ENCODE measurements at places on chromosomes 4 and X.

GRCh38 chr4:170423137-170423536 is 333.4 kb upstream of the AADAT start:
- DNase-seq = no peak

- DNase-seq = no peak
Observed at GRCh38 chrX:131288738-131289511, at the start of gene IGSF1. IGSF1 (minus strand) TSS chrX:131289306; CDS start chrX:131286674, 2,632 bp downstream.

DNA sequence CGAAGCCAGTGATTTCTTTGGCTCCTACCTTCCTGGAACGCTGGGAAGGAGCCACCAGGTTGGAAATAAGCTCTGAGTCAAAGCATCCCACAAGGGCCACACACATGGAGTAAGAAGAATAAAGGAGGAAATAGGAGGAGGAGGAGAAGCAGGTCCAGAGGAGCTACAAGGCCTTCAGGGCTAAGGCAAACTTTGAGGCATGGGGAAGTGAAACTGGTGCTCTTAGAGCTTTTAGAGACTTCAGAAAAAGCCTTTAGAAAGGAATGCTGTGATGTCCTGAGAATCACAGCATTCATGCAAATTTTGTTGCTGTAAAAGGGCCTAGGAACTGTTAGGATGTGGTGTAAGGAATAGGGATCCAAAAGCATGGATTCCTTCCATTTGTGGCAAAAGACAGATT is 135.9 kb upstream of the ARHGEF9 start:
- no peak for DNase-seq

DNA sequence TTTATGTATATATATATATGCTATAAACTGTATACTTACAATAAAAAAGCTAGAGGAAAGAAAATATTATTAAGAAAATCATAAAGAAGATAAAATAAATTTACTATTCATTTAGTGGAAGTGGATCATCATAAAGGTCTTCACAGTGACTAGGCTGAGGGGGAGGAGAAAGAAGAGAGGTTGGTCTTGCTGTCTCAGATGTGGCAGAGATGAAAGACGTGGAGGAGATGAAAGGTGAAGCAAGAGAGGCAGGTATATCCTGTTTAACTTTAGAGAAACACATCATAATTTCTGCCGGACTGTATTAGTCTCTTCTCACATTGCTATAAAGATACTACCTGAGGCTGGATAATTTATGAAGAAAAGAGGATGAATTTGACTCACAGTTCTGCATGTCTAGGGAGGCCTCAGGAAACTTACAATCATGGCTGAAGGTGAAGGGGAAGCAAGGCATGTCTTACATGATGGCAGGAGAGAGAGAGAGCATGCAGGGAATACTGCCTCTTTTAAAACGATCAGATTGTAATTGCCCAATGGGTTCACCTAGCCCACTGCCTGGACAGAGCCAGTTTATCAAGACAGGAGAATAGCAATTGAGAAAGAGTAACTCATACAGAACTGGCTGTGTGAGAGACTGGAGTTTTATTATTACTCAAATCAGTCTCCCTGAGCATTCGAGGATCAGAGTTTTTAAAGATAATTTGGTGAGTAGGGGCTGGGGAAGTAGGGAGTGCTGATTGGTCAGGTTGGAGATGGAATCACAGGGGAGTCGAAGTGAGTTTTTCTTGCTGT is 22.1 kb upstream of the RRAGB start:
- no peak for DNase-seq

DNA sequence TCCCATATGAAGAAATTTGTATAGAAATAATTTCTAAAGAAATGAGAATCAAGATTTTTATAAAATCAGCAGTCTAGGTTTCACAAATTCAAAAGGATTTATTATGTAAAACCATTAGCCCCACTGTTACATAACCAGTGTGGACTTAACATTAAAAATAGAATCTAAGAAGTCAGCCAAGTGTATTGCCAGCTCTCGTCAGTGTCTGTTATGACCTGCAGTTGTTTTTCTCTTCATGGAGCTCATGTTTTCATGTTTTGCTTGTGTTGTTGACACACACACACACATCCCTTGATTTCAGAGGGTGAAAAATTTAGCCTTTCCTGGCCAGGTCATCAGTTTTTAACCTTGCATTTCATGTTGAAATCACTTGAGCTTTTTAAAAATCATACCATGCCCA is 39.5 kb downstream of the USP38 start:
- no peak for DNase-seq

DNA sequence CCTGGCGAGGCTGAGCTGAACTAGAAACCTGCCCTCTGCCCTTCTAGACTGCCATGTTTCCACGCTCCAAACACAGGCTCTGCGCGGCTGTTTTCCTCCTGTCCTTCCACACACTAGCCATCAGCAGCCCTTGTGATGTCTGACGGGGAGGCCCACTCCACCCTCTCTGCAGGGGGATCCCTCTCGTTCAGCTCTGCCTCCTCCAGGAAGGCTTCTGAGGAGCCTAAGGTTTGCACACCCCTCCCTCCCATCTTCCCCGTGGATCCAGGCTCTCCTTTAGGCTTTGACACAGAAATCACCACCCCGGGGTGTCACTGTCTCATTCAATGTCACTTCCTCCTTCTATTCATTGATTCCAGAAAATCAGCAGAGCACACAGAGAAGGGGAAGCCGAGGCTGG is 38.6 kb upstream of the CRMP1 start:
- DNase-seq = no peak

DNA sequence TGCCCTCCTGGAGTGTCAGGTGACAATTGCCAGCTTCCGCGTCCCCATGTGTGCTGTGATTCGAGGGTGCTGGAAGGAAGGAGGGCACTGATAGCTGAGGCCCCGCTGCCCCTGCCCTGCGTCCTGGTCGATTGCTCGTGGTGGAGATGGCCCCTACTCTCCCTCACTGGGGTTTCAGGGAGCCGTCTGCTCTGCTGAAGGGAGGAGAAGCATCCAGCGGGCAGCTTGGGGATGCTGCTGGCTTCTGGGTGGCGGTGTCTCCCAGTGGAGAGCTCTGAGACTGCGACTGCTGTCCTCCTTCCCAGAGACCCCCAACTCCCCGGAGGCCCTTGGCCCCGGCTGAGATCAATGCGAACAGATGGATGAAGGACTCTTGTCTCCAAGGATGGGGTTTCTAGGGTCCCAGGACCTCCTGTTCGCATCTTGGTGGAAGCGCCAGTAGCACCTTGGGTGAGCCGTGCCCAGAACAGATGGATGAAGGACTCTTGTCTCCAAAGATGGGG is 98.6 kb downstream of the PSAPL1 start:
- DNase-seq = no peak

- DNase-seq = no peak
Observed at GRCh38 chrX:22234380-22234779, 38.3 kb upstream of the CBLL2 start.

DNA sequence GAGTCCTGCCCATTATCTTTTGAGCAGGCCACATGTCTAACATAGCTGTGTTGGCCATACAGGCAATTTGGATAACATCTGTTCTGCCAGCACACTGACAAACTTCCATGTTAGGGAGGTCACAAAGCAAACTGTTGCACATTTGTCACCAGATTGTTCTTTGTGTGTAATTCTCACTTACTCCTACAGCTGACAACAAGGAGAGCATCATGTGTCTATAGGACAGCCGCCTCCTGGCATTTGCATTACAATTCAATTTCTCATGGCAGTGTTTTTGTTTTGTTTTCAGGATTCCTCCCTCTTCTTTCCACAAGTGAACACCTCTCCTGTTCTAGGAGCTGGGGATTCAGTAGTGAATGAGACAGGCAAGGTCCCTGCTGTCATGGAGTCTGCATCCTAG is 94.3 kb upstream of the LEF1 start:
- no peak for DNase-seq

- no peak for DNase-seq
Observed at GRCh38 chrX:69130439-69130838, 34.8 kb downstream of the PJA1 start.

DNA sequence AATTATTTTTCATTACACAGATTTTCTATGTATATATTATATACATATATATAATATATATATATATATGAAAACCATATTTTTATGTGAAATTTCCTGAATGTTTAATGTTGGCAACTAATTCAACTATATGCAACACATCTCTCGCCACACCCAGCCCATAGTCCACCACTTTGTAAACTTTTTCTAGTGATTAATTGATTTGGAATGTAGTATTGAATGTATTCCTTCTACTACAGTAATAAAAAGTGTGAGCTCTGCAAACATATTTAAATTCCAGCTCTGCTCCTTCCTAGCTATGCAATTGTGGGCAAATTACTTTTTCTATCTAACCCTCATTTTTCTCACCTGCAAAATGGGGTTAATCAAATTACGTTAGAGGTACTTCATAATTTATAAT is 187.8 kb downstream of the TEX11 start:
- DNase-seq = no peak

DNA sequence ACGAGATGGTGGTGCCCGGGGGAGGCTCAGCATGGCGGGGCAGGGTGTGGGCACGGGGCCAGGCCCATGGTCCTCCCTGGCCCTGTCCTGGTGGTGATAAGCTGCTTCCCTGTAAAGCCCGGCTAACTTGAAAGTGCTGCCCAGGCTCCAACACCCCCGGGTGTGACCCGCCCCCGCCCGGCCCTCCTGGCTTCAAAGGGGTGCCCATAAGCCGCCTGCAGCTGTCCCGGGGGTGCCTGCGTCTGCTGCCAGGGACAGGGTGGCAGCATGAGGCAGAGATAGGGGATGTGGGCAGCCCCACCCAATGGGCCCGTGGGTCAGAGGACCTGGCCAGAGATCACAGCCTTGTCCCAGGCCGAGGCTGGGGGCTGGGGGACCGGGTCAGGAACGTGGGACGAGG is 18.1 kb downstream of the FGFRL1 start:
- no peak for DNase-seq

- DNase-seq = no peak
Observed at GRCh38 chrX:15366506-15367352, 17.5 kb downstream of the VEGFD start.

DNA sequence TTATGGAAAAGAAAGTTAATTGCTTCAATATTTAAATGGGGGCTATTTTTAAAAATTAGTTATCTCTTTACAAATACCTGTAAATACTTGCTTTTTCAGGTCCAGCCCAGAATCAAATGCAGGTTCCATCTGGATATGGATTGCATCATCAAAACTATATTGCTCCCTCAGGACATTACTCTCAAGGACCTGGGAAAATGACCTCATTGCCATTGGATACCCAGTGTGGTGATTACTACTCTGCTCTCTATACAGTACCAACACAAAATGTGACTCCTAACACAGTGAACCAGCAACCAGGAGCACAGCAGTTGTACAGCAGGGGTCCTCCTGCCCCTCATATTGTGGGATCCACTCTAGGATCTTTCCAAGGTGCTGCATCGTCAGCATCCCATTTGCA is 29.2 kb downstream of the SEC24B start:
- DNase-seq = no peak

- DNase-seq = no peak
Observed at GRCh38 chr4:104811727-104812126, 317.0 kb upstream of the CXXC4 start.

DNA sequence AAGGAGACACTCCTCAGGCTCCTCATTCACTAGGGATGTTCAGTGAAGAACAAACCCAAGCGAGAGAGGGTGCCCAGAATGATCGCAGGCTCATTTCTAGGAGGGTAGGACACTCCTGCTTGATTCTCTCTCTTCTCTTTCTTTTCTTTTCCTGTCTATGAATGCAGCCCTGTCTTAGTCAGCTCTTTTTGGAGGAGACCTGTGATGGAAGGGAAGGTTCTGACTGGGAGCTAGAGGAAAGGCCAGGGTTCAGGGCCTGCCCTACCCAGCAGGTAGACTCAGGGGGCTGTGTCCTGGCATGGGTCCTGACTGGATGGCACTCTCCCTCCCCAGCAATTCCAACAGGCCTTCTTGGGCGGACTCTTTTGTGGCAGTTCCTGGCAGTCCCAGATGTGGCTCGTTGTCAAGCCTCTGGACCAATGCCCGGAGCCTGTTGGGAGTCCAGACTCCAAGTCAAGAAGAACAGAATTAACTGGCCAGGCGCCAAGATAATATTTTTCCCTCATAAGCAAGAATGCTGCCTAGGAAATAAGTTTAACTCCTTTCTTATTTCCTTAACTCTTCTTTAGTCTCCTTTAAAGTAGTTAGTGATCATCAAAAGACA is 139.4 kb upstream of the SCML1 start:
- DNase-seq = no peak

- no peak for DNase-seq
Observed at GRCh38 chr4:186536285-186536684, 19.1 kb downstream of the MTNR1A start.

- no peak for DNase-seq
Observed at GRCh38 chr4:73853246-73853704, at the start of gene PF4V1. PF4V1 (plus strand) TSS chr4:73853296; CDS start chr4:73853363, 67 bp downstream.

- DNase-seq = no peak
Observed at GRCh38 chr4:6395466-6396228, 76.8 kb downstream of the PPP2R2C start.

DNA sequence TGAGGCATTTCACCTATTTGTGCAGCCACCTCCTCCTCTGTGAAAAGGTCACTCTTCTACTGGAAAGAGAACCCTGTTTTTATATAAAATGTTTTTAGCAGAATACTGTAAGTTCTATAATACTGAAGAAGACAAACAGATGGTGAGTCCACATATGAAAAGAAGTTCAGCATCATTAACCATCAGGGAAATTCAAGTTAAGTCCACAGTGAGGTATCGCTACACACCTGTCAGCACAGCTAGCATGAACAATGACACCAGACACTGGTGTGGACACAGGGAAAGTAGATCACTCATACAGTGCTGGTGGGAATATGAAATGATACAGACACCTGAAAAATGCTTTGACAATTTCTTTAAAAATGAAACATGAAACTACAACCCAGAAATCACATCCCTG is 133.0 kb downstream of the MAD2L1 start:
- no peak for DNase-seq

- DNase-seq = no peak
Observed at GRCh38 chr4:183158062-183158461, 59.0 kb downstream of the WWC2 start.

GRCh38 chrX:54444752-54445151 is 4.5 kb downstream of the TSR2 start:
- no peak for DNase-seq

GRCh38 chr4:35106091-35106734 is 1138.1 kb downstream of the ARAP2 start:
- no peak for DNase-seq

DNA sequence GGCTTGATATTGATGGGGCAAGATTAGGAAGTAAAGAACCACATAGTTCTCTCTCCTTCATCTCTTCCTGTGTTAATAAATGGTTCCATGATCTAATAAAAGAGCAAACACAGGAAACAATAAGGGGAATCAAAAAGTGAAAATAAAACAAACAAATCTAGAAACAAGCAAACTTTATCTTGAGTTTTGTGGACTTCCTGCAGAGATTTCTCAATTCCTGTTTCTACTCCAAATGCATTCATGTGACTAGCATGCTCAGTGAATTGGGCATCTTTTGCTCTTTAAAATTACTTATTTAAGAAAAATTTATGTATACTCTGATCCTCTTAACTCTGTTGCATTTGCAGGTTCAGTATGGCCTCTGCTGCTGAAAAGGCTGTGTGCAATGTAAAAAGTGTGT is 682.0 kb downstream of the KCTD8 start:
- DNase-seq = no peak

All from stimulated activated CD8-positive, alpha-beta memory T cell treated with anti-CD3 and anti-CD28 coated beads, Interleukin-15, amount 100 ng/mL, for 24 hours (primary cell).